T-helper 1 cell treated with Interleukin-12 subunit alpha and Interleukin-12 subunit beta and Interleukin-4 antibody, amounts not matched to agents 30 ng/mL and 1 ng/mL, for 36 hours (primary cell): ENCODE measurements at places on chromosomes 1 and 21. TPM values are rescaled to one million over a fixed set of nuclear protein-coding genes. Genes with fewer than 3 reads are reported as not detected.

The MTARC1 gene
- total RNA-seq, result not detected in 2 replicates

The ENSA gene
- 205 and 206 TPM in 2 replicates for total RNA-seq

The TNFSF18 gene
- not detected in 2 replicates for total RNA-seq

The ERICH3 gene
- not detected in 2 replicates for total RNA-seq

The PEF1 gene
- 52.5 and 53.3 TPM in 2 replicates for total RNA-seq

The RPE65 gene
- not detected in 2 replicates for total RNA-seq
